Cardiac muscle cell (in vitro differentiated cells and primary cell): ENCODE measurements at places on chromosomes 2 and 18. TPM values are rescaled to one million over a fixed set of nuclear protein-coding genes. Genes with fewer than 3 reads are reported as not detected.

GRCh38 chr2:95063086-95063958 lies 37.8 kb downstream of the MAL start:
- H3K4me3 ChIP-seq = no peak overlapping the region
- DNase-seq = no peak
- H3K27ac ChIP-seq = no peak overlapping the region
- H3K27me3 ChIP-seq = no peaks in the 10 kb centered on the region

GRCh38 chr2:7468955-7469354 lies 551.7 kb downstream of the RNF144A start:
- H3K36me3 ChIP-seq = no peaks in the 10 kb centered on the region
- H3K27ac ChIP-seq = no peak overlapping the region
- no peaks in the 10 kb centered on the region for H3K27me3 ChIP-seq
- H3K4me1 ChIP-seq = no peaks in the 10 kb centered on the region

- H3K27me3 ChIP-seq = no peaks in the 10 kb centered on the region
- no peaks in the 10 kb centered on the region for H3K4me1 ChIP-seq
- no peaks in the 10 kb centered on the region for H3K36me3 ChIP-seq
- no peak for DNase-seq
- H3K27ac ChIP-seq = no peak overlapping the region
Measured at GRCh38 chr2:117621326-117621725, 193.2 kb upstream of the DDX18 start.

GRCh38 chr2:150698016-150698661 lies 210.7 kb upstream of the RND3 start:
- DNase-seq = peak; percentile 39
- no peak overlapping the region for H3K4me3 ChIP-seq
- no peaks in the 10 kb centered on the region for H3K27me3 ChIP-seq
- H3K36me3 ChIP-seq = no peaks in the 10 kb centered on the region

DNA sequence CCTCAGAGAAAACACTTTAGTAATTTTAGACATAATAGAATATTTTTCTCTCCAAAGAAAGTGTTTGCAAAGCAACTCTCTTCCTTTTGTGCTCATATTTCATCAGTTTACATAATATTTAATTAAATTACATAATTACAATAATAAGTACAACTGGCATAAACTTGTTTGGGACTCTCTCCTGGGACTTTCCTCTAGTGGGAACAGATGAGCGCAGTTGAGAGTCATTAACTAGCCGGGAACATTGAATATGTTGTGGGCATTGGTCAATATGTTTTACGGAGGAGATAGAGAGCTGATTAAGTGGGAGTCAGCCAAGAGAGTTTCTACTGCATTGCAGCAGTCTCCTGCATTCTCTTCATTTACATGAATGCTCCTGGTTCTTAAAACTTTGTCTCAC lies 607.7 kb downstream of the ARHGAP15 start:
- H3K4me1 ChIP-seq = no peaks in the 10 kb centered on the region
- H3K36me3 ChIP-seq = no peaks in the 10 kb centered on the region
- no peak overlapping the region for H3K4me3 ChIP-seq
- no peak overlapping the region for H3K27ac ChIP-seq
- no peak for DNase-seq

DNA sequence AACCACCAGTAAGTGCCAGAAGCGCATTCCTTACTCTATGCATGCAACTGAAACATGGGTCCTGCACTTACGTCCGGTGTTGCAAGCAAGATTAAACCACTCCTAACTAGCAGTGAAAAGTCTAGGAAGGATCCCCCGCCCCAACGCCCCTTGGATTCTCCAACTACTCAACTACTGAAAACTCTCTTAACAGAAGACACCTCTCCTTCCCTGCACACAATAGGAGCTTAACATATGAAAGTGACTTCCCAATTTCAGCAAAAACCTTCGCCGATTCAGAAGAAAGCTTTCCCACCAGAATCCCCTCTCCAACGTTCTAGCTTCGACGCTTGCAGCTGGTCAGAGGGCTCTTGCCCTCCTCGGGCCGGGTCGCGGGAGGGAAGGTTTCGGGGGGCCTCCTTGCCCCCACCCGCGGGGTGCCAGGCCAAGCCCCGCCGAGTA lies 578 bp downstream of the IWS1 start:
- peak overlapping the region; percentile 98 for H3K27ac ChIP-seq
- peaks cover 5% of the 10 kb centered on the region for H3K4me1 ChIP-seq
- peaks cover 8% of the 10 kb centered on the region for H3K36me3 ChIP-seq
- DNase-seq = peak; percentile 58
- peak overlapping the region; percentile 80 for H3K4me3 ChIP-seq

DNA sequence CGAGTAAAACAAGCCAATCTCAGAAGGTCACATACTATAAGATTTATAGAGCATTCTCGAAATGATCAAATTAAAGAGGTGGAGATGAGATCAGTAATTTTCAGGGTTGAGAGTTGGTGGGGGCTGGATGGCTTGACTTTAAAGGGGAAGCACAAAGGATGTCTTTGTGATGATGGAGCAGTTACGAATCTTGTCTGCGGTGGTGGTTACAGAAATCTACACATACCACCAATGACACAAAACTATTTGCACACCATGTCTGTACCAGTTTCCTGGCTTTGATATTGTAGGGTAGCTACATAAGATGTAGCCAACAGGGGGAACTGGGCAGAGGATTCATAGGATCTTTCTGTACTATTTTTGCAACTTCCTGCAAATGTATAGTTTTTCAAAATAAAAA lies 190.6 kb upstream of the SMIM21 start:
- no peaks in the 10 kb centered on the region for H3K4me1 ChIP-seq
- DNase-seq = no peak
- no peaks in the 10 kb centered on the region for H3K36me3 ChIP-seq
- no peaks in the 10 kb centered on the region for H3K27me3 ChIP-seq
- no peak overlapping the region for H3K4me3 ChIP-seq

DNA sequence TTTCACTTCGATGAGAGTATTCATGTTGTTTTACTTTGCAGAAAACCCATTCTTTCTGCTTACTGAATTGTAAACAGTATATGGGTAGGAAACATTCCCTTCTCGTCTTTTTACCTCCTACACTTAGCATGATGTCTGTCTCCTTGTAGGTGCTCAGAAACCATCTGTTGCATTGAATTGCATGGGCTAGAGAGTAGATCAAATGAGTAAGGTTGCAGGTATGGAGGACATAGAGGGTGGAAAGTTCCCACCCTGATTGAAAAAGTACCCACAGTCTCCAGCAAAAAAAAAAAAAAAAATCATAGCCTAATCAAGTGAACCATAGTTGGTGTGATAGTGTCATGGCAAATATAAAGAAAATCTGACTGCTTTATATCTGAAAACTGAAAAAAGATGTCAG lies 1.7 kb downstream of the CYTIP start:
- H3K4me1 ChIP-seq = no peaks in the 10 kb centered on the region
- no peaks in the 10 kb centered on the region for H3K27me3 ChIP-seq
- no peak overlapping the region for H3K27ac ChIP-seq
- DNase-seq = no peak

DNA sequence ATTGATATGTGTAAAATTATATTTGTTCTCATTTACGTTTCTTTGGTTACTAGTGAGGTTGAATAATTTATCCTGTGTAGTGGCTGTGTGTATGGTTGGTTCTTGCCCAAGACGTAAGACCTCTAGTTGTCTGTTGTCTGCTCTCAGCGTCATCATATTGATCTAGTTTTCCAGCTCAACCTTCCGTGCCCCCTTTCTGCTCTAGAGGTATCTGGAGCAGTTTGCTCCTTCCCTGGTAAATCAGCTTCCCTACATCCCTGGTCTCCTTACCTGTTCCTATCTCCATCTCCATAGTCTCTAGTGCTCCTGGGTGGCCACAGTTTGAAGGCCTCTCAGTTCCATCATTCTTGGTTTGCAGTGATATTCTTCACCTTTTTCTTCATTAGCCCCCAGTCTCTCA lies 1.2 kb downstream of the SMYD5 start:
- H3K4me1 ChIP-seq = peaks cover 4% of the 10 kb centered on the region
- no peak for DNase-seq
- no peaks in the 10 kb centered on the region for H3K36me3 ChIP-seq
- no peak overlapping the region for H3K27ac ChIP-seq
- H3K4me3 ChIP-seq = no peak overlapping the region

Gene FBXO41
- 4.1 and 5.8 TPM in 2 replicates for total RNA-seq

Gene UGT1A4
- total RNA-seq = not detected in 2 replicates

Gene TMEM247
- total RNA-seq = not detected in 2 replicates

Gene MAP2
- total RNA-seq = 0.24 and 1.2 TPM in 2 replicates

Gene ANXA4
- 11.0 and 18.0 TPM in 2 replicates for total RNA-seq

Gene IL1R1
- 0.18 and 0.21 TPM in 2 replicates for total RNA-seq

Gene ZC3H6
- 4.5 and 10.7 TPM in 2 replicates for total RNA-seq

Gene MEIS1
- 92.6 and 115 TPM in 2 replicates for total RNA-seq
